ENCODE measurements at places on chromosomes 3 and 15. TPM values are rescaled to one million over a fixed set of nuclear protein-coding genes. Genes with fewer than 3 reads are reported as not detected.

Gene MYL3
- total RNA-seq = not detected

- DNase-seq = no peak
Observed at GRCh38 chr3:29889215-29889614, 608.3 kb downstream of the RBMS3 start.

DNA sequence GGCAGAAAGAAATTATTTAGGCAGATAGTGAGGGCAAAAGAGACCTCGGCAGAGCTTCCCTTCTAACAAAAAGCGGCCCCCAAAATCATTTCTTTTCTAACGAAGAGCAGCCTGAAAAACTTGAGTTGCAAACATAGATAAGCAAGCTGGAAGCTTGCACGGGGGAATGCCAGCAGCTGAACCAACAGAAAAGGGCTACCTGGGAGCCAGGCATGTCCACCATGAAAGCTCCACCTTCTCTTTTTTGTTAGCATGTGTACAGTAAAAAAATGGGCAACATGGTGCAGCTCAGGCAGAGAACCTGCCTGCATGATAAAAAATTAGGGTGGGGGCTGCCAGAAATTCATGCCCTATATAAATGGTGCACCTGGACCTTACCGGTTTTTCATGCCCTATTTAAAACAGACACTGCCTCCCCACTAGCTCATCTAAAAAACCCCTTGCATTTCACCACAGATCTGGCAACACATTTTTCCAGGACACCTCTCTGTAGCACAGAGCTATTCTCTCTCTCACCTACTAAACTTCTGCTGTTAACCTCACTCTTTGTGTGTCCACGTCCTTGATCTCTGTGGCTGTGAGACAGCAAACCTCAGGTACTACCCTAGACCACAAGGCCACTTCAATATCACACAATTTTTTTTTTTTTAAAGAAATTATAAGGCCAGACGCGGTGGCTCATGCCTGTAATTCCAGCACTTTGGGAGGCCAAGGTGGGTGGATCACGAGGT lies 18.7 kb downstream of the SLC33A1 start:
- DNase-seq = no peak

Gene SLC24A5
- not detected for total RNA-seq

Gene C3orf70
- 3.5 TPM for total RNA-seq

- DNase-seq = no peak
Observed at GRCh38 chr15:63082366-63082765, 39.3 kb upstream of the LACTB start.

Gene CYP8B1
- total RNA-seq = not detected

Gene PARP15
- total RNA-seq = 0.39 TPM

- no peak for DNase-seq
Observed at GRCh38 chr15:98878172-98878571, 129.4 kb downstream of the PGPEP1L start.

- DNase-seq = peak; percentile 32
Observed at GRCh38 chr3:63349583-63350573, 71.8 kb downstream of the SYNPR start.

- no peak for DNase-seq
Observed at GRCh38 chr3:26967501-26967900, 344.9 kb downstream of the LRRC3B start.

DNA sequence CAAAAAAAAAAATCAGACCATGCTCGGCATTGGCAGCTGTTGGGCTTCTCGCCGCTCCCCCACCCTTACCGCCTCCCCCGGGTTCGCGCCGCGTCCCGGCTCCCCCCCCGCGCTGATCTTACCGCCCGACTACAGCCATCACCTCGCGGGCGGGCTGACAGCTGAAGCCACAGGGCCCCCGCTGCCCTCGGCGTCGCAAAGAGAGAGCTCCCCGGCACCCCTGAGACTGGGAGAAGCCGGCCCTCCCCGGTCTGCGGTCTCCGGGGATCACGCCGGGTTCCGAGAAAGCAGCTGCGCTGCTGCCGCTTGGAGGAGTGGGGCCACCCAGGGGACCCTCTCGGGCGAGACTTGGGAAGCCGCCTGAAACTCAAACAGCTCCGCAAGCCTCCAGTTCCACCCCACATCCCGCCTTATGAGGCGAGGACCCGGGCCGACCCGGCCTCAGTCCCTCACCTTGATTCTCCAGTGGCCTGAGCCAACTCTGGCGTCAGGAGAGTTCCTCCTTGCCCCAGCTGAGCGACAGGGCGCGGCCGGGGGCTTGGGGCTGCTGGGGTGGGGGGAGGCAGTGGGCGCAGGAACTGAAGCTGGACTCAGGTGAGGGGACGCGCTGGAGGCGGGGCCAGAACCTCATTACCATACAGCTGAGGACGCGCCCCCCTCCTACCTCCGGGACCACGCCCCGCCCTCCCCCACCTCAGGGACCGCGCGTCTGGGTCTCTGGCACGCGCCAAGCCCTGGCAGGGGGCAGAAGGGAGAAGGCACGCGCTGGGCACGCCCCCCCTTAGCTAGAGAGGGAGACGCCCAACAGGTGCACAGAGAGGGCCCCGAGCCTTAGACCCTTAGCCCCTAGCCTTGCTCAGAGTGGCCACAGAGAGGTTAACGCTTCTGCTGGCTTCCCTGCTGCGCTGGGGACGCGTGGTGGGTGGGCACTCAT lies 1.0 kb upstream of the DLL4 start:
- no peak for DNase-seq

- DNase-seq = no peak
Observed at GRCh38 chr3:71517271-71517791, 66.2 kb downstream of the FOXP1 start.

DNA sequence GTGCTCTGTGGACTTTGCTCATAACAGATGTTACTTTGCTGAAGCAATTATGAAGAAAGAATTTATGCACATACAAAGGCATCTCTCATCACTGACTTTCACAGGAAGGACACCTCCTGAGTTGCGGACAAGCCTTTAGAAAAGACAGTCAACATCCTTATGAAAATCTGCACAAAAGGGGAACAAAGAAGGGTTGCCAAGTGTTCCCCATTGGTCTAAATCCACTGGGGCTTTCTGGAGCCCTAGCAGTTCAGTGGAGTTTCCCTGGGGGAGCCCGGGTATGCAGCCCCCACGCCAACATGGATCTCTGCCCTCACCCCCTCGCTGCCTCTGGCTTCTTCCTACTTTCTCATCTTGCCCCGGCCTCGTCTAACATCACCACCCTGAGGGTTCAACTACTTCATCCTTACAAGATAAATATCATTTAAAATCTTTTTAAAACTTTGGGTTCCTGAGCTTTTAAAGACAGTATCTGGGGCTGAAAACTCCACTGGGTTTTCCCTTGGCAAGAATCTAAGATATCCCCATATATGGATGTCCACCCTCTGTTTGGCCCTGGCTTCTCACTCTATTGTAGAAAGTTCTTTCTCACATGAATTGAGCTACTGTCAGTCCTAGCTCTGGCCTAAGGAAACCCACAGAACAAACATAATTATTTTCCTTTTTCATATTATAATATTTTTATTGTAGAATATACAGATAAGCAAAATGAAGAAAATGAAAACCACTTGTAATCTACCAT lies 207.9 kb upstream of the RGMA start:
- no peak for DNase-seq

- DNase-seq = no peak
Observed at GRCh38 chr15:66401130-66402021, 14.7 kb downstream of the MAP2K1 start.

GRCh38 chr3:157871838-157872460 lies 234.3 kb downstream of the SHOX2 start:
- no peak for DNase-seq

DNA sequence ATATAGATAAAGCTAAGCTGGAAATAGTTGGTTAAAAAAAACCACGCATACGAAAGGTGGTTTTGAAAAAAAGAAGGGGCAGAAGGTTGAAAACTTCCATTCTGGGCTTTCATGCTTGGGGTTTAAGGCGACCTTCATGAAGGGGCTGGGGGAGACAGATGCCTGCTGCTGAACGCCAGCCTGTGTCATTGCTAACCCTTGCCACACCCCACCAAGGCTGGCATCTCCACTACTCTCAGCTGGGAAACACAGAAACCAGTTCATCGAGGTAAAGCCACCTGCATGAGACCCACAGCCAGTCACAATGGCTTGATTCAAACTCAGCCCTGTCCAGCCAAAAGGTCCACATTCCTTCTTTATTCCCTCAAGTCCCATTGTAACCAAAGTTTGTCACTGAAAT lies 78.7 kb downstream of the ADAMTS17 start:
- no peak for DNase-seq

Gene GOLGA8N
- total RNA-seq = 0.39 TPM

DNA sequence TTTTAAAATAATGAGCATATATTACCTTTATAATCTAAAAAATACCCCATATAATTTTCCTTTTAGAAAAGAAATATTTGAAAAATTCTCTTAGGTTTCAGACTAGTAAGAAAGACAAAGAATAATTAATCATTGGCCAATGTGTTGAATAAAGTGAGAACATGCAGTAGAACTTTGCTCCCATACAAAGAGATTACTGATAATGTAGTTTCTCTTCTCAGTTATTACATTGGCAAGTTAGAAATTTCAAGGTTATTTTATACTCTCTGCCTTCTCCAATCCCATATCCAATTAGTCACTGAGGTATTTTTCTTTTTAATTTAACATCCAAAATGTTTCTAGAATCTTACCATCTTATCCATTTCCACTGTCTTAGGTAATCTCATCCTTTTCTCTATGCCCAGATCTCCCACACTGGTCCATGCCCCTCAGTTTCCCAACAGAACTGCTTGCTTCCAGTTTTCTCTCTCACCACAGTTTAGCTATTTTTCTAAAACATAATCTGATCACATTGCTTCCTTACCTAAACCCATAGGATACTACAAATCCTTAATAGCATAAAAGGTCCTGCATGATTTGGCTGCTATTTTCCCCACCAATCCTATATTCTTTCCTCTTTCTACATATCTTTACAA lies 10.8 kb downstream of the XRN1 start:
- DNase-seq = no peak

GRCh38 chr3:152083135-152083534 lies 185.6 kb upstream of the MBNL1 start:
- no peak for DNase-seq

GRCh38 chr15:74960286-74960685 lies 3.7 kb upstream of the RPP25 start:
- no peak for DNase-seq

- peak; percentile 33 for DNase-seq
Observed at GRCh38 chr15:88661761-88662556, 23.1 kb downstream of the ISG20 start.

DNA sequence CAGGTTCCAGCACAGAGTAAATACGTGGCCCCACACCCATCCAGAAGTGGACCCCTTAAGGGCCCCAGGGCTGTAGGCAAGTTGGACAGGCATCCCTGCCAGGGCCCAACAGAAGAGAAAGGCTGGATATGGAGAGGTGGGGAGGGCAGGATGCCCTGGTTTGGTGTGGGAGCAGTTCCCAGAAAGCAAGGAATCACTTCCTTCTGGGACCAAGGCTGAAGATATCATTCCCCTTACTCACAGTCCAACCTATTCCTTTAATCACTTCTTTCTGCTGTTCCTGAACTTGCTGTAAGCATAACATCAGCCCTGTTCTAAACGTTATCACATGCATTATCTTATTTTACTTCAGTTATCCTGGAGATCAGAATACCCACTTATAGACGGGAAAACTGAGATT lies 6.1 kb upstream of the MESP2 start:
- DNase-seq = no peak

GRCh38 chr3:42023380-42023779 lies 61.5 kb upstream of the ULK4 start:
- no peak for DNase-seq

DNA sequence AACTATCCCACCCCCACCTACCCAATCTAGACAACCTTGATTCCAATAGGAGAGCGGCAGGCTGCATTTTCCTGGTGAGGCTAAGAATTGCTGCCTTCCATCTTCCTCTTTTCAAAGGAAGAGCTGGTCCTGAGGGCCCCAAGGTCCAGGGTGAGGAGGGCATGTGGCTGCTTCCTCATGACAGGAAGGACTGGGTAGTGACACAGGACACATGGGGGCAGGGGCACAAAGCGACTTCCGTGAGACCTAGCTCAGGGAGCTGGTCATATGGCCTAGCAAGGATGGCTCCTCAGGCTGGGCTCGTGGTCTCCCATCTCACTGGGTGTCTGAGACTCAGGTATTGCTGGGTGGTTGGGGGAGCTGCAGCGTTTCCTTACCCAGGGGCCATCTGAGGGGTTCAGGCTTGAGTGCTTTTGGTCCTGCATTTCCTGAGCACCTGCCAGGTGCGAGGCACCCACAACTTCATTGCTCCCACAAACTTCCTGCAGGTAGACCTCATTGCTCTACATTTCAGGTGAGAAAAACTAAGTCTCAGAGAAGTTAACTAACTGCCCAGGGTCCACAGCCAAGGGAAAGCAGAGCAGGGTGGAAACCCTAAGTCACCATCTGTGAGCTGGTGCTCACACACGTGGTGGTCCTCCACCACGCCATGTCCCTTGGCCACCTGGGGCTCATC lies 160.0 kb upstream of the TLE3 start:
- no peak for DNase-seq

Gene PRSS50
- total RNA-seq = not detected

Gene C15orf62
- total RNA-seq = 0.39 TPM

- no peak for DNase-seq
Observed at GRCh38 chr3:189797103-189797750, 166.0 kb downstream of the TP63 start.

Gene CEMIP
- total RNA-seq = 0.26 TPM

Gene SSUH2
- 0.51 TPM for total RNA-seq

GRCh38 chr3:38648024-38648658 lies 1.3 kb downstream of the SCN5A start:
- no peak for DNase-seq

Gene FSIP1
- 0.51 TPM for total RNA-seq

Gene RFTN1
- total RNA-seq = 19.3 TPM

DNA sequence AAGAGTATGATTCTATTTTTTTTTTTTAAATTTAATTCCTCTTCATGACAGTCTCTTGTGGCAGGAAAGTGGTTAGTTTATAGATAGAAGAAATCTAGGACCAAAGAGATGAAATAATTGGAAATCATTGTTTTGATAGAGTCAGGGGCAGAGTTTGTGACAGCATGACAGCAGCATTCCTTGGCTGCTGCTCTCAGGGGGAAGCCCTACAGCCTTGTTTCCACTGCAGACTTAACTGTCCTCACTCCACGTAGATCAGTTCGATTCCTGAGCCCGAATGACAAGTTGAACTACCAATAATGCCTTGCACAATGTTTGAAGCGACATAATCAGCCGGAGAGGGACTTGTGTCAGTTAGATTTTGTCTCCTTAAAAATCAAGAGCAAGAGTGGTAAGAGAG lies 189.0 kb upstream of the ICE2 start:
- no peak for DNase-seq

GRCh38 chr3:23301819-23302218 lies 98.7 kb downstream of the UBE2E2 start:
- DNase-seq = no peak

GRCh38 chr3:25665315-25666280 lies 891 bp upstream of the TOP2B start:
- DNase-seq = no peak

Gene CLDN16
- not detected for total RNA-seq

- peak; percentile 66 for DNase-seq
Observed at GRCh38 chr3:124601190-124601589, 129.1 kb upstream of the UMPS start.

All from dermis microvascular lymphatic vessel endothelial cell (primary cell).